ENCODE measurements at places on chromosomes 1 and 21.
A peak's percentile ranks its signal among the peaks of the same experiment; 100 is the strongest.

- no peak for DNase-seq
Measured at GRCh38 chr21:44492567-44493385, 37.5 kb downstream of the LRRC3 start.

DNA sequence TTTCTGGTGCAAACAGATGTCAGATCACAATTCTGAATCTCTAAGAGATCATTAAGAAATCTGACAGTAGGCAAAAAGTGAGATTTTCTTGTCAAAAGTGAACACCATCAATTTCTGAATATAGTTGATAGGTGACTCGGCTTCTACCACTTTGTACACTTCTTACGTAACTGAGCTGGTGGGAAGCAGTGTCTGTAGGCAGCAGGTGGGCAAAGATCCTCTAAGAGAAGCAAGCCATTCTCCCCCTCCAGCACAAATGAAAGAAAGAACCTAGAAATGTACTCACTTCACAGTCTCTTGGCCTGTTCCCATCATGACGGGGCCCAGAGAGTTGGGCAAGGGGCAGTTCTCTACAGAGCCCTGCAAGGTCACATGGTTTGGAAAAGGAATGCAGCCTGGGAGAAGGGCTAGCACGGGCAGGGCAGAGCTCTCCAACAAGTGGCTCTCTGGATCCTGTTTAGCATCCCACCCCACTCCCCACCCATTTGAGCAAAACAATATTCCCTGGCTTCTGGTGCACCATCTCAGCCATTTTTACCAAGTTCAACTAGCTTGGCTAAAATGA, 412.6 kb downstream of the LTN1 start:
- no peak for DNase-seq

- no peak for DNase-seq
Measured at GRCh38 chr1:7475691-7476090, 295.4 kb upstream of the VAMP3 start.

GRCh38 chr1:16042096-16042495, 1.5 kb upstream of the CLCNKB start:
- no peak for DNase-seq

GRCh38 chr1:7380712-7381111, 390.4 kb upstream of the VAMP3 start:
- DNase-seq, result no peak

DNA sequence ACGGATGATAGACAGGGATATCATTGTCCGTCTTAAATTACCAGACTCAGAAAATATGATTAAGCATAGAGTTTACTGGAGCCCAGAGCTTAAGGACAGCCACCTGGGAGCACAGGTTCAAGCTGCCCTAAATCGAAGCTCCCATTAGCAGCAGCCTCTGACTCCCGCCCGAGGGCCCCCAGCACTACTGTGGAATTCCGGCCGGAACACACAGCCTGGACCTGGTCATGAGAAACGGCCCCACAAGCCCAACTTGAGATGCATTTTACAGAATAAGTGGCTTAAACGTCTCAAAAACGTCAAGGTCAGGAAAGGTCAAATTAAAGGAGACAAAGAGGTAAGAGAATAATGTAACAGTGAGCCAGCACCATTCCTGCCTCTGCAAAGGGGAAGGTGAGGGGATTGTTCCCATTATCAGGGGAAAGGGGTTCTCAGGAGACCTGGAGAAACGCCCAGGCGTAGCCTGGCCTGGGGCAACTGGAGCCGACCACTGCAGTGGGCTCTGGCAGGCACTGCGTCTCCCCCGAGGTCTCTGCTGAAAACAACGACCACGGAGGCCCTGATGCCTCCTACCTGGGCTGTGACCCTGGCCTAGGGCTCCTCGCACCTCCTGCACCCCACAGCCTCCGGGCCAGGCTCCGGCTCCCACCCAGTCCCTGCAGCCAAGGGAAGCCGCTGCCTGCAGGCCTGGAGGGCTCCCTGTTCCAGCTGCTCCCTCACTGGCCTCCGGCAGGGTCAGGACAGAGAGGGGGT, 11.5 kb upstream of the COL6A1 start:
- DNase-seq, result no peak

DNA sequence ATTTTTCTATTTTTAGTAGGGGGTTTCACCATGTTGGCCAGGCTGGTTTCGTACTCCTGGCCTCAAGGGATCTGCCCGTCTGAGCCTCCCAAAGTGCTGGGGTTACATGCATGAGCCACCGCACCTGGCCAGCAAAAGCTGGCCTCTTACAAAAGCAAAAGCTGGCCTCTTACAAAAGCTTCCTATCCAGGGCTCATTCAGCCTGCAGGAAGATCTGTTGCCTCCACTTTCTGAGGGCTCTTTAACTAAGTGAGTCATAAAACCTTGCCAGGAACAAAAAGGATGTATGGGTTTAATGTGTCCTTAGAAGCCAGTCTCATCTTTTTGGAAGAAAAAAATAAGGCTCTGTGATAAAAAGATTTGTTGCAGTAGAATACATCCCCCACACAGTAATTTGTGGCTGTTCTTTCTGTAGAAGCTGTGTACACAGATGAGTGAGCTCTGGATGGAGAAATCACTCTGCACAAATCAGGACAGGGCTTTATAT, 15.0 kb downstream of the HTR1D start:
- no peak for DNase-seq

DNA sequence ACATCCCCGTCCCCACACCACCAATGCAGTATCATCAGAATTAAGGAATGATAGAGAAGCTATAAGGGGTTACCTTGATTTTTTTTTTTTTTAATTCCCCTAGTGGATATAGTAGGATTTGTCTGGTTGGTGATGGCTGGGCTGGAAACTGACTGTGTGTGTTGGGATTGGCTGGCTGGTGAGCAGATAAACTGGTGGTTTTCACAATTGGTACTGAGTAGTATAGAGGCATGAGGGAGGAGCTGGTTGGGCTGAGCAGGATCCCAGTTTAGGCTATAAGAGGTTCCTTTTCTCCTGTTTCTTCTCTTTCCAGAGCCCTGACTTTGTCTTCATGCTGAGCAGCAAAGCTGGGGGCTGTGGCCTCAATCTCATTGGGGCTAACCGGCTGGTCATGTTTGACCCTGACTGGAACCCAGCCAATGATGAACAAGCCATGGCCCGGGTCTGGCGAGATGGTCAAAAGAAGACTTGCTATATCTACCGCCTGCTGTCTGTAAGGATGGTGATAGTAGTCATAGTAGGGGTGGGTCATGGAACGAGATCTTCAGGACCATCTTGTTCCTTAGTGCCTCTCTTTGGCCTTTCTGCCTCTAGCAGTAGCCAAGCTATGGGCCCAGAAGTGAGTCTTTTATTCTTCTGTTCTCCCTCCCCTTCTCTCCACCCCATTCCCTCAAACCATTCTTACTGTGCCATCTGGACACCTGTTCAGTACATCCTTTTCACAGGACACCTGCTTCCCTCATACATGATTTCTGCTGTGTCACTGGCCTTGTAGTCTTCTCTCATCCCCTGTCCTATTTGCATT, 26.9 kb downstream of the RAD54L start:
- DNase-seq, result no peak

DNA sequence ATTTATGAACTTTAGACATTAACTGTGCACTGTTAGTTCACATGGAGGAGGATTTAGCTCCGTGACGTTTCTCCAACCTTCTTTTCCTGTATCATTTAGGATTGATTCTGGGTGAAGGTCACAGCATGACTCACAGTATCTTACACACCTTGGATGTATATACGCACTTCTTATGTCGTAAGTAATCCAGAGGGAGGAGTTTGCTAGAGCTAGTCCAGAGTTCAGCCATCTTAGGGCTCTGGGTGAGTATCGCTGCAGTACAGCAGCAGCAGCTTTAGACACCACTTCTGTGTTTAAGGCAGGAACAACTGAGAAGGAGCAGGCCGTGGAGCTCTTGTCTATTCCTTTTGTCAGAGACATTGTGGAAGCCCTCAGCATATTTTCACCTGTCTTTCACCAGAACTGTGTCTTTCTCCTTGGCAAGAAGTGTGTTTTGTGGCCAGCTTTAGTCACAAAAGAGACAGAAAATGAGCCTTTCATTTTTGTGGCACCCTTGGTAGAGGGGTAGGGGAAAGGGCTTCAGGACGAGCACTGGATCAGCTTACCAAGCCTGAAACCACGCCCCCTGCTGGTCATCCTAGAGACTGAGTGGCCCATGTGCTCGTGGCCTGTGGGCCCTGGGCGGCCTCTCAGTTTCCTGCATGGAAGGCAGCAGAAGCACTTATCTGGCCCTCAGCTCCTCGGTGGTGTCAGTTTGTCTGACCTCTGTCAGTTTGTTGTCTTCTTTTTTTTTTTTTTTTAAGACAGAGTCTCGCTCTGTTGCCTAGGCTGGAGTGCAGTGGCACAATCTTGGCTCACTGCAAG, 64.0 kb downstream of the ADARB1 start:
- peak; percentile 89 for DNase-seq

- peak; percentile 25 for DNase-seq
Measured at GRCh38 chr1:51648180-51649109, 31.6 kb downstream of the OSBPL9 start.

DNA sequence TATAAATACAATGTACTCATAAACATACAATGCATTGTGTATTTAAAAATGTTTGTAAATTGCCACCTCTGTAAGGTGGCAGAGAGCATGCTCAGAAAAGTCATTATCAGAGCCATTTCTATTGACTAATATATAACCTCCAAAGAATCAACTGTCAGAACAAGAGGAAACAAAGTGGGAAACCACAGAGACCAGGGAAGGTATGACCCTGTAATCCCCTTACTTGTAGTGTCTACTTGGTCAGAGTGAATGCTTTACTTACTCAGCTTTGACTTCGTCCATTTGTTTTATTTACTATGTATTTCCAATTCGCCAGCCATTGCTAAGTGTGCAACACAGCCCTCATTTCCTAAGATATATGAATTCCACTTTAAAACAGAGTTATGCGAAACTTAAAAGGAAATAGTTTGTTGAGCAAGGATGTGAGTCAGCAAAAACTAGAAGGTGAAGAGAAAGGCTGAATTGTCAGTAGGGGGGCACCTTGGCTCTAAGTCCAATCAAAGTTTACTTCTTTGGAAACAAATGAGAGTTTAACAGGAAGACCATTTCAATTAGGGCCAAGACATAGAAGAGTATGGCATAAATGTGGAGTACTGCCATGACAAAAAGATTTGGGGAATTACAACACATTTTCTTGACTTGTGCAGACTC, 671.7 kb upstream of the PTBP2 start:
- DNase-seq, result no peak

GRCh38 chr1:202547215-202547614, 163.0 kb downstream of the SYT2 start:
- no peak for DNase-seq

DNA sequence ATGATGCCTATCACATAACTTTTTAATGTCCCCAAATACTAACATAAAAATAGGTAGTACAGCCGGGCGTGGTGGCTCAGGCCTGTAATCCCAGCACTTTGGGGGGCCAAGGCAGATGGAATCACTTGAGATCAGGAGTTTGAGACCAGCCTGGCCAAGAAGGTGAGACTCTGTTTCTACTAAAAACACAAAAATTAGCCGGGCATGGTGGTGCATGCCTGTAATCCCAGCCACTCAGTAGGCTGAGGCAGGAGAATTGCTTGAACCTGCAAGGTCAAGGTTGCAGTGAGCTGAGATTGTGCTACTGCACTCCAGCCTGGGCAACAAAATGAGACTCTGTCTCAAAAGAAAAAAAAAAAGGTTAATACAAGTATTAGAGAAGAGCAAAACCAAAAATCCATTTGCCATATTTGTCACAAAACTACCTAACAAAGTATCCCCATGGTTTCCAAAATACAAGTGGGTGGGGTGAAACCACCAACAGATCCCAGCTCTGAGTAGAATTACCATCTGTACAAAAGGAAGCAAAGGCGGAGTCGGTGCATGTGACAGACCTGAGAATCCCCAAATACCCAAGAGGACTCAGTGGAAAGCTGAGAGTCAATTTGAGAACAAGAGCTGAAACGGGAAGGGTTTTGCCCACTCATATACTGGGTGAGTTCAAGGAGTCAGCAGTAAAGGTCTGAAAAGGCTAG, 113.2 kb downstream of the TOMM20 start:
- DNase-seq, result no peak

GRCh38 chr1:107181253-107181969, 40.6 kb downstream of the NTNG1 start:
- no peak for DNase-seq

DNA sequence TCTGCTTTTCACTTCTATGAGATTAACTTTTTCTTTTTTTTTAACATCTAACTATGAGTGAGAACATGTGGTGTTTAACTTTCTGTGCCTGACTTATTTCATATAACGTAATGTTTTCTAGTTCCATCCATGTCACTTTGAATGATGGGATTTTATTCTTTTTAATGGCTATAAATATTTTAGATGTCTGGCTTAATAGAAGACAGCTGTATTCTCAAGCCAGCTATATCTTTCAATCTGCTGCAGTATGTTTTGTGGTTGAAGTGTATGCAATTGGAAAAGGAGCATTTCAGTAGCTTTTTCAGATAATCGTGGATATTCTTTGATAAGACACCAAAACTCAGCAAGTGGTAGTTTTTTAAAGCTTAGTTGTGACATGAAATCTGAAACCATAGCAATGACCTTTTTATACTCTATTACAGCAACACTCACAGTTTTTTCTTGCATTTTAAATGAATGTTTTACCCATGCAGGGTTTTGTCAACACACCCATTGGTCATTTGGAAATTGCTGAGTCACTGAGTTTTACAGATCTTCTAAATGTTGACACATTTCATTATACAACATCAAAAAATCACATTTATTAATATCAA, 5.7 kb upstream of the SVBP start:
- no peak for DNase-seq

DNA sequence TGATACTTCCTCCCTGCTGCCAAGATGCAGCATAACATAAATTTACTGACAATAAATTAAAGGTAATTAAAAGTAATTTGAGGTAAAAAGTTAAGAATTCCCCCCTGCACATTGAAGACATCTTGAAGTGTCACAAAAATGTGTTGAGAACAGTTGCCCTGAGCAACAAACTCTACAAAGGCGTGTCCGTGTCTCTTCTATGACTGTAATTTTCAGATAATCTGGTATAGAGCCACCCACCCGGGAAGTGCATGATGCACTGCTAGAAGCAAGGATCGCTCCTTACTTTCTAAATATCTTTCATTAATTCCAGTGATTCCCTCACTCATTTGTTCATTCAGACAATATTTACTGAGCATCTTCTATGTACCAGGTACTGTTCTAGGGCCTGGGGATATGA, 11.0 kb upstream of the CASQ1 start:
- DNase-seq, result no peak

DNA sequence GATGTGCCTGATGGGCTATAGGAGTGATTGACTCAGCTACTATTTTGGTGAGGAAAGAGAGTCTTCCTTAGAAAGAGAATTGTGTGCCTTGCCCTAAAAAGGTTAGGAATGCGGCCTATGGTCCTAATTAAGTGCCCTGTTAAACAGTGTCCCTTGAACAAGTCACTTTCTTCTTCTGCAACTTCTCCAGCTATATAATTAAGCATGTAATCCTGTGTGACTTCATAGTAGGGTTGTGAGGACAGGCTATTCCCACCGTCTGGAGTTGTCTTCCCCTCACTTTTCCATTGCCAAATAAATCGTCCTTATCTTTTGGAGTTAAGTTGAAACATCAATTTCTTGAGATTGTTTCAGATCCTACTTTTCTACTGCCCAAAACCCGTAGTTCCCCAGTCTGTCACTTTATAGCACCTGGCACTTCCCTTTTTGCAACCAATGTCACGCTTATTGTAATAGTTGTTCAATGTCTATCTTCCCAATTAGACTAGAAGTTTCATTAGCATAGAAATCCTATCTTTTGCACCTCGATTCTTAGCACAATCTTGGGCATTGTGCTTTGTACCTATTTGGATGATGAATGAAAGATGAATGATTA, 27.6 kb upstream of the SLC16A1 start:
- DNase-seq, result no peak

GRCh38 chr21:14757533-14758327, 211.6 kb upstream of the SAMSN1 start:
- DNase-seq, result no peak
